ENCODE measurements at places on chromosomes 7 and 10.

GRCh38 chr10:11449761-11450160, 161.7 kb downstream of the USP6NL start:
- DNase-seq: no peak

DNA sequence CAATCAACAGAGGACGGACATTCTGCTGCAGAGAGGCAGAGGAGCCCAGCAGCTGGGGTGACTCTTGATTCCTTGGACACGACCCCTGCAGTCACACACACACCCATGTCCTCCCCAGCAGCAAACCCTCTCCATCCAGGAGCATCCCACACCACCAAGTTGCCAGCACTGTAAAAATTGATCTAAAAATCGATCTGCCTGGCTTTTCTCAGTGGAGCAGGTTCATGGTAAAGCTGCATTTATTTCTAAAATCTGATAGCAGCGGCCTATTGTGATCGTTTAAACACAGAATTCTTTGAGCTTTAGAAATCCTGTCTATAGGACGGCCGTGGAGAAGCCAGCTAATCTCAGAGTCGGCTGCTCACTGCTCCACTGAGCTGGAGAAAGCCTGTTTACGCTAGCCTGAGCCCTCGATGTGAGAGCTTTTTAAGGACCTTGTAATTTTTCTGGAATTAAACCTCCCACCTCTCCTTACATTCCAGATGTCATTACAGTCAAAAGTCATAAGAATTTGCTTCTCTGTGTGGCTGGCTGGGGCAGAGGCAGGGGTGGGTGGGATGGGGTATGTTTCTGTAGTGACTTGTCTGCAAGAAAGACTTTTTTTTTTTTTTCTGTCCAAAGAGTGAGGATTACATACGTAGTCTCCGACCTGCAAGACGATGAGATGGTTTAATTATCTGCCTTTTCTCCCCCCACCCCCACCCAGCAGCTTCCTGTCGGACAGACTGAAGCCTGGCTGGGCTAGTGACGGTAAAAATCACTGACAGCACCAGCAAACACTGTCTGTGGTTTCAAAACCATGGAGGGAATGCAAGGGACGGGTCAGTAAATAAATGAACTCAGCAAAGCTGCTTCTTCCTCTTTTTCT, 31.6 kb downstream of the TRIM8 start:
- no peak for DNase-seq

GRCh38 chr10:12961416-12962205, 39.9 kb downstream of the CCDC3 start:
- no peak for DNase-seq

- no peak for DNase-seq
These were observed 1.2 kb downstream of the UCN3 start for GRCh38 chr10:5365928-5366327.

DNA sequence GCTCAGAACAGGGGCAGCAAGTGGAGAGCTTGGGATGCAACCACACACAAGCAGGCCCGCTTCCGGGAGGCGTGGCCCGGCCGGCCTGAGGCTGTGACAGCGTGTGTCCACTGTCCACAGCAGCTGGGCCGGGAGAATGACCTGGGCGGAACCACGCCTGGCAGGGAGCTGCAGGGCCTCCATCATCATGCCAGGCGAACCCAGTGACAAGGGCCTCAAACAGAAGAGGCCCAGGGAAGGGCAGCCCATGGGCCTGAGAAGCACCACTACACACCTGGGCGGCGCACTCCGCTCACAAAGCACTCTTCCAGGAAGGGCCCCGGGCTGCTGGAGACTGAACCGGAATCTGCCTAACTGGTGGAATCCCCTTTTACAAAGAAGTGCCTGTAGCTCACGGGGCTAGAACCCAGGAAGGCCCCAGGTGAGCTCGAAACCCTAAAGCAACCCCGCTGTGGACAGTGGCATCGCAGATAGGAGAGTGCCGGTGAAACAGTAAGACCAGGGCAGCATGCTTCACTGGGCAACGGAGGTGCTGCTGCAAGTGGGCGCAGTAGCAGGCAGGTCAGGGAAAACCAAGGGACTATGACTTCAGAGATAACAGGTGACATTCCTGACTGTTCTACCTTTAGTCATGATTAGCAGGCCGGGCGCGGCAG, 66.0 kb downstream of the MAD1L1 start:
- DNase-seq: no peak

DNA sequence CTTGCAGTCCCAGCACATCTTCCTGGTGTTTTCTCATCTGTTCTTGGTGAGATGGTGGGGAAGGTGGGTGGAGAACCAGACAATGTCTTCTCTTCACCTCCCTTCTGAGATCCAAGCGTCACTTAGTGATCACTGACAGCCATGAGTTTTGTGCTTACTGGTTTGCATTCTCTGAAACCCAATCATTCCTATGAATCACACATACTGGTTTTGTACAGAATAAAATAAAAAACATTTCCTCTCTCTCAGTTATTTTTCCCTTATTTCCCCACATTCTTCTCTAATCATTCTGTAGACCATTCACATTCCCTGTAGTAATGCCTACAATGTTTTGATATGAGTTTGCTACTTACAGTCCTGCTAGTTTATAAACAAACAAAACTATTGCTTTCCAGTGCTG, 143.8 kb upstream of the SLC13A1 start:
- no peak for DNase-seq

DNA sequence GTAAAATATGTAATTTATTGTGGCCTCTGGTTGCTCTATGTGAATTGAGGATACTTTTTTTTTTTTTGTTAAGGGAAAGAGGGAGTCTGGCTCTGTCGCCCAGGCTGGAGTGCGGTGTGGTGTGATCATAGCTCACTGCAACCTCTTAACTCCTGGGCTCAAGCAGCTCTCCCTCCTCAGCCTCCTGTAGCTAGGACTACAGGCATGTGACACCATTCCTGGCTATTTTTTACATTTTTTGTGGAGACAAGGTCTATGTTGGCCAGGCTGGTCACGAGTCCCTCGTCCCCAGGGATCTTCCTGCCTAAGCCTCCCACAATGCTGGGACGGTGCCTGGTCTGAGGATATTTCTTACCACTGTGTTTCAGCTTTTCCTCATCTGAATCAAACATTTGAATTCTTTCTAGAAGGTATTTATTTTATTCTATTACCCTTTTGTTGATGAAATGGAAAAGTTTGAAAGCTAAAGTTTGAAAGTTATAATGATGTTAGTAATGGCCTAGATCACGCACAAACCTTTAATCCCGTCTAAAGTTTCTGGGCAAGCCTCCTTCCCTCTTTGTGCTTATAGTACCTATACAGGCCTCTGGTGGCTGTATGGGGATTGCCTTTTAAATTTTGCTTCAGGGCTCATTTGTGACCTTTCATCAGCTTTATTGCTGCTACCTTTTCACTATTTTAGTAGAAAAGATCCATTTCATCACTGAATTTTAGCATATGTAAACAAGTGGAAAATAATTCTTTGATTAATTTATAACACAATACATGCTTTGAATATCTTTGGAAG, 2.0 kb downstream of the IFRD1 start:
- no peak for DNase-seq

- no peak for DNase-seq
These were observed 168.8 kb upstream of the KLF14 start for GRCh38 chr7:130902755-130903357.

DNA sequence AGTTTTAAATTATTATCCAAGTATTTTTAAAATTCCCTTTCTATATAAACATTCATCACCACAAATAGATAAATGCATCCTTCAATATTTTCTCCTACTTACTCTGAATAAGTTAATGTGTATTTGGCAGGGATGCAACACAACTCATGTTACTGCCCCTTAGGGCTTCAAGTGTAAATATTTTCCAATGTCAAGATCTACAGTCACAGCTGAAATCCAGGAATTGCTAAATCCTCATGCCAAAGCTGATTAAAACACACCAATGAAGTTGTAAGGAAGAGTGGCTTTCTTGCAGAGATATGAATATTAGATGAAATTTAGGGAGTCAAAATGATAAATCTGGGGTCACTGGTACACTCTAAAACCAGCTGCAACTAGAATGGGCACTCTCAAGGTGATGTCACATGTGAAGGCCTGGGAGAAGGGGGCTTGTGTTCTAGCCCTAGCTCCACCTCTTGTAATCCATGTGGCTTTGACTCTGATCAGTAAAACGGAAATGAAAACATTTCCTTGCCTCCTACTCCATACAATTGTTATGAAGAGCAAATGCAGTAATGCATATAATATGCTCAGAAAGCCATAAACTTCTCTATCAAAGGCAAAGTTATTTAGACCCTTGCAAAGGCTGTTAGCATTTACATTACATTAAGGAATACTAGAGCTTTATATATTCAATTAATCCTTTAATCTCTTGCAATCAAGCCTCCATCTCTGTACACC, 228.1 kb upstream of the NFE2L3 start:
- DNase-seq: no peak

GRCh38 chr7:117790251-117790650, 83.0 kb downstream of the CTTNBP2 start:
- no peak for DNase-seq

GRCh38 chr7:159142199-159142598, 2.5 kb downstream of the VIPR2 start:
- DNase-seq: no peak

DNA sequence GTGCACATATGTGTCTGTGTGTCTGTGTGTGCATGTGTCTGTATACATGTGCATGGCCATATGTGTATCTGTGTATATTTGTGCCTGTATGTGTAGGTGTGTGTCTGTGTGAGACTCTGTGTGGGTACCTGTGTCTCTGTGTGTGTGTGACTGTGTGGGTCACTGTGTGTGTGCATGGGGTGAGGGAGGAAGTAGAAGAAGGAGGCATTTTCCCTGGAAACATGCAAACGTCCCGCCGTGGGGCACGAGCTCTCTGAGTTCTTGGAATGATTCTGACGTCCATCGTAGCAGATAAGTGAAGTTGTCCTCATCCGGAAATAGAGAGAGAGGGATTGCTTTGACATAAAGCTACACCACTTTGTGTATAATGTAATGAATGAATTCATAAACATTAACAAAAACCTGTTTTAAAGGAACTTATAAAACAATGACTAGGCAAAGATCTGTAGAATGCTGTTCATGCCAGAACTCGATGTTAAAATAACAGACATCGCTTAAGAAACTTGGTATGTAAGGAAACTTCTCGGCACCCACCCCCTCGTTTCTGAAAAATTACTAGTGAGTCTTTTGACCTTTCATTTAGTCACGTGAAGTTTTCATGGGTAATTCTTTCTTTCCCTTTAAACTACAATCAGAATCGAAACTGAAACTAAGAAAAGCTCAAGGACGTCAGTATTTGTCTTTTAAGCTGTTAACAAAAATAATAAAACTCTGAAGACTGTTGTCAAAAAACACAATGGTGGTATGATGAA, 43.6 kb upstream of the KLF6 start:
- DNase-seq: peak; percentile 72

GRCh38 chr7:112171673-112172072, 34.5 kb downstream of the DOCK4 start:
- DNase-seq: no peak

- DNase-seq: no peak
These were observed 75.7 kb upstream of the PTER start for GRCh38 chr10:16361086-16361485.

DNA sequence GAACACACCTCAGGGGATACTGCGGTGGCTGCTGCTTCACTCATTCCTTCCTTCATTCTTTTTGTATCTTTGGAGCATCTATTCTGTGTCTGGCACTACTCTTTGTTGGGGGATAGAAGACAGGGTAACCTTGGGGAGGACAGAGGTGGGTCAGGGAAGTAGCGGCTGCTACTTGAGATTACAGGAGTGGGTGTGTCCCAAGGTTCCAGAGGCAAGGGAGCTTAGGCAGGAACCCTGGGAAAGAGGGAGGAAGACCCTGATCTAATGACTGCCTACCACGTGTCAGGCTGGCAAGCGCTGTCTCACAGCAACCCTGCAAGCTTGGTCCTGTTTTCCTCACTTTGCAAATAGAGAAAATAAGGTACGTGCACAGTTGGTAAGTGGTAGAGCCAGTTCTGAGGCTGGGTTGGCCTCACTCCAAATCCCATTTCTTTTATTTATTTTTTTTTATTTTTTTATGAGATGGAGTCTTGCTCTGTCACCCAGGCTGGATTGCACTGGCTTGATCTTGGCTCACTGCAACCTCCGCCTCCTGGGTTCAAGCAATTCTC, 985.9 kb upstream of the ZNF722 start:
- no peak for DNase-seq

- no peak for DNase-seq
These were observed 232.5 kb upstream of the IGFBP3 start for GRCh38 chr7:46153583-46153950.

DNA sequence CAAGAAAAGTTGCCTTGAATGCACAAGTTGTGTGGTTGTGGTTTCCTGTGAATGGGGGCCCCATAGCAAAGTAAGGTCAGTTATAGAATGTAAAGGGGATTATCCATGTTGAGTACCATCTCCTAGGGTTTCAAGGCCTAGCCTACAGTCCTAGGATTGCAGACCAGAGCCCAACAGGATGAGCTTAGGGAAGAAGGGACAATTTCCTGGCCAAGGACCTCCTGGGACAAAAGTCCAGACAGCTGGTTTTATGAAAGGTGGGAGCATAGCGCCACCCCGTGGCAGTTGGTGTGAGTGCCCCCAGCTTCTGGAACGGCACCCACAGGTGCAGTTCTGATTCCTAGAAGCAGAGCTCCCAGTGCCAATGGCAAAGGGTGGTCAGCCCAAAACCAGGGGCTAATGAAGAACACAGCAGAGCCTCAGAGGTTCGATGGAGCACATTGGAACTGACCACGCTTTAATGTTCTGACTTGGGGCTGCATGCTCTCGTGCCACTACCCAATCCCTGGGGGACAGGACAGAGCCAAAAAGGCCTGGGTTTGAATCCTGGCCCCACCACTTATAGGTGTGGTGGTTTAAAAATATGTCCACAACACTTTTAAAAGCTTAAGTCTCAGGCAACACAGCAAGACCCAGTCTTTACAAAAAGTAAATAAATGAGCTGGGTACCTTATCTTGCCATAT, 25.8 kb upstream of the TMEM120A start:
- DNase-seq: peak; percentile 69

GRCh38 chr10:46539596-46540411, 16.7 kb downstream of the GPRIN2 start:
- no peak for DNase-seq

GRCh38 chr7:134396031-134396430, 62.9 kb downstream of the AKR1B1 start:
- no peak for DNase-seq
